ENCODE measurements at places on chromosomes 1 and 21.
A peak's percentile ranks its signal among the peaks of the same experiment; 100 is the strongest.

DNA sequence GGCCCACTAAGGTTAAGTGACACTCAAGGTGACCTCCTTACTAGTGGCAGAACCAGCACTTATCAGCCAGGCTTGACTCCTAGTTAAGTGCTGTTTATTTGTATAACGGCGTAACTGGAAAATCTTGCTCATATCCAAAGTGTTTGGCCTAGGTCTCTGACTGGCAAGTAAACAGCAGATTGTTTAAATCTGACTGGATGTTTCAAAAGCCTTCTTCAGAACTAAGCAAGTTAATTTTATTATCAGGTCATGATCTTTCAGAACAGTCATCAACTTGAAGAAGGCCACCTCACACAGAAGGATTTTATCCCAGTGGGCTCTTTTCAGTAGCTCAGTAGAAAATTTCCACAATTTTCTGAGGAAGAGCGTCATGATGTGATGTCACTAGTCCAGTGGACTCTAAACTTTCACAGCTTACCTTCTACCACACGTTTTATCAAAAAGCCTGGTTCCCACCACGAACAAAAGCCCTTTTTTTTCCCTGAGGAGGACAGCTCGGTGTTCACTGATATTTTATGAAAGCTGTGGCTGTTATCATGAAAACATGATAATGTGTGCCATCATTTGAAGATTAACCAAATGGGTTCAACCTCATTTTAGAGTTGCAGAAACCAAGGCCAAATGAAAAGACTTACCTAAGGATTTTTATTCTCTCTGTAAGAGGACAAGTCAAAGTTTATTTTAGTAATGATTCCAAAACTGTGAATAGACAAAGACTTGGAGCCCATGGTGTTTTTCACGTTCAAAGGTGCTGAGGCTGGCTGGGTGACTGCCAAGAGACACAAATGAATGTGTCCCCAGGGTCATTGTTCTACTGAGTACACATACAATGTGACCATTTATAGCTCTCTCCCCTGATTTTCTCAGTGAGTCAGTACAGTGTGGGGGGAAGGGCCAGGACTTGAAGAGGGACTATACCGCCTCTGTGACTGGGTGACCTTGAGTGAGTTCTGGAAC is 9.1 kb downstream of the SGIP1 start:
- DNase-seq: peak; percentile 47

GRCh38 chr1:20711285-20712214 is 6.3 kb downstream of the KIF17 start:
- no peak for DNase-seq

- no peak for DNase-seq
Measured at GRCh38 chr1:161282991-161283390, 24.4 kb downstream of the PCP4L1 start.

GRCh38 chr1:30760596-30761324 is 3.2 kb upstream of the LAPTM5 start:
- DNase-seq: no peak

- peak; percentile 97 for DNase-seq
Measured at GRCh38 chr1:116377541-116378529, 4.8 kb downstream of the ATP1A1 start.

Data from fibroblast of the aortic adventitia (primary cell).